ENCODE measurements at places on chromosomes 16 and 17.

DNA sequence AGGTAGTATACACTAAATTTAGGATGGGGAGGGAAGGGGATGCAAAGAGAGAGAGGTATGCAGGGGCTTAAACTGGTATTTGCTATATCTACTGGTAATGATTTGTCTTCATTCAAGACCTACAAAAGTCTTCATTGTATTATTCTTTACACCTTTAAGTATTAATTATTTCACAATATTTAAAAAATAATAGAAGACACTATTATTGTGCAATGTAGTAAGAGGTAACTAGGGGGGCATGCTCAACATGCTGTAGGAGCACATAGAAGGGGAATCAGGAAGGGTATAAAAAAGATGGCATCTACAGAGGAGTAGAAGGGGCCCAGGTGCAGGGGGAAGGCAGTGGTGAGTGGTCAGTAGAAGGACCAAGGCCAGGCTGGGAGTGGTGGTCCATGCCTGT lies 14.9 kb upstream of the CCR7 start:
- no peak for DNase-seq

GRCh38 chr16:62967163-62967562 lies 930.9 kb upstream of the CDH8 start:
- no peak for DNase-seq

GRCh38 chr16:7405166-7405565 lies 72.5 kb downstream of the RBFOX1 start:
- DNase-seq = no peak

DNA sequence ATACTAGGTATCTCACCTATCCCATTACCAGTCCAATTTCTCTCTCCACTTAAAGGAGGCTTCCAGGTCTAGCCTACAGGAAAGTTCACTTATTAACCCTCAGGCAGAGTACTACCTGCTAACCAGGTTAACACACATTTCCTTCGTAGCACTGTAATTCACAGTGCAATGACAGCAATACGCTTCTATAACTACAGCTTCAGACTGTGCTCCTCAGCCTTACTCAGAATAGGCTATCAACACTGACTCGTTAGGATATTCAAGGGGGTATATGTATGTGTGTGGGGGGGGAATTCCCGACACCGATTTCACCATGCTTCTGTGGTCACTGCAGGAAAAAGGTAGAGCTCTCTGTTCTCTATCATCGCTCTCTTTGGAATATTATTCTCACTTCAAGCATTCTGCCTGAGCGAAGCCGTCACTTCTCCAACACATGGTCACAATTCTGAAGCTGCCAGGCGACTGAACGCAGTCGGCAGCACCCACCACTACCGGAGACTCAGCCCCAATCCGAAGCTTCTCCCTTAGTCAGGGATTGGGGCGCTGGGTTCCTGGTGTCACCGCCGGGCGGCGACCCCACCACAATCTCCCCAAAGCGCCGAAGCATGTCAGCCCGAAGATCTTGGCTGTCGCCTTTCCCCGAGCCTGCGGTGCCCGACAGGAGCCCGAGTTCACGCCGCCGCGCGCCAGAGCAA lies 618 bp downstream of the GGA3 start:
- DNase-seq = no peak

DNA sequence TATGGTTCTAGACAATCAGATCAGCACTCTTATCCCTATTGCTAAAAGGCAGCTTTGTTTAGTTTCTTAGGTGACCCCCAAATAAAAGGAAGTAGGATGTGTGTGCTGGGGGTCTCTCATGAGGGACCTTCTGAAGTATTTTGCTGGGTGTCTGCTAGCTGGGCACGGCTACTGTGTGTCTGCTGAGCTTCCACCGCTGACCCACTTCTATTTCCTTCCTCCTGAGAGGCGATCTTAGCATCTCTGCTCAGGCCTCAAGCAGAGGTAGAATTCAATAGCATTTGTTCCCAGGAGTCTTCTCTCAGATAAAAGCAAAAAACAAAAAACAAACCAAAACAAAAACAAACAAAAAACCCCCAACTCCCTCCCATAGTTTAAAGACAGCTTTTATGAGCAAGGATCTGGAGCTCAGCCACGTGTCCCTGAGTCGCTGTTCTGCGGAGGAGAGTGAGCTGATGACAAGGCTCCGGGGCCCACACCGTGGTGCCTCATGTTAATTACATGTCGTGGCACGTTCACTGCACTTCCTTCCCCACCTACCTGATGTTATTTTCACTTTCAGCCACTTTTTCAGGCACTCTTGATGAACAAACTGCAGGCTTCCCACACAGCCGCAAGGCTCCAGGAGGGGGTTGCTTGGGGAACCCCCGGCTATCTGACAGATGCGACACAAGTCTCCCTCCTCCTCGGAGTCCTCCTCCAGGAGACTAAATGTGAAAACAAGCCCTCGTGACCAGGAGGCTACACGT lies 83.5 kb downstream of the MARCHF10 start:
- peak; percentile 44 for DNase-seq

DNA sequence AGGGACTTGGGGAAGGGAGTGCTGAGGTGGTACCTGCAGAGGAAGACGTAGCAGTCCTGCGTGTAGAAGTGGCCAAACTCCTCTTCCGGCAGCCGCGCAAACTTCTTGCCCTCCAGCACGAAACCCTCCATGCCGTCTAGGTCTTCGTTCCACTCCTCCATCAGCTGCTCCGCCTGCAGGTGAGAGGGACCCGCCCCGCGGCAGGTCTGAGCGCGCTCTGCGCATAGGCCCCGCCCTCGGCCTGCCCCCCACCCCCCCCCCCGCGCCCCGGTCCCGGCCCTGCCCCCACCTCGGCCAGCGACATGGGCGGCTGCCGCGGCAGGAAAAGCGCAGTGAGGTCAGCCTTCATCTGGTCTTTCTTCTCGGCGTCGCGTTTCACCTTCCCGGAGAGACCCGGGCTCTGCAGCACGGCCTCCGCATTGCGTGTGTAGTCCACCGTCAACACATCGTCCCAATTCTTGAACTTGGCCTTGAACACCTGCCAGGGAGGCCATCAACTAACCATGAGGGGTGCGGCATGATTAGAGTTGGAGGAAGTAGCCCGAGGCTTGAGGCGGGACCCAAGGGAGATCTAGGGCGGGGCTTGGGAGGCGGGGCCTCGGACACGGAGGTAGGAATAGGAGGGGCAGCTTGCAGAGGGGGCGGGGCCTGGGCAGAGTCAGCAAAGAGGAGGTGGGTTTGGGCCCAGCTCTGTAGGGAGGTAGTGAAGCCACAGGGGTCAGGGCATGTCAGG lies 11.5 kb downstream of the FLII start:
- no peak for DNase-seq

DNA sequence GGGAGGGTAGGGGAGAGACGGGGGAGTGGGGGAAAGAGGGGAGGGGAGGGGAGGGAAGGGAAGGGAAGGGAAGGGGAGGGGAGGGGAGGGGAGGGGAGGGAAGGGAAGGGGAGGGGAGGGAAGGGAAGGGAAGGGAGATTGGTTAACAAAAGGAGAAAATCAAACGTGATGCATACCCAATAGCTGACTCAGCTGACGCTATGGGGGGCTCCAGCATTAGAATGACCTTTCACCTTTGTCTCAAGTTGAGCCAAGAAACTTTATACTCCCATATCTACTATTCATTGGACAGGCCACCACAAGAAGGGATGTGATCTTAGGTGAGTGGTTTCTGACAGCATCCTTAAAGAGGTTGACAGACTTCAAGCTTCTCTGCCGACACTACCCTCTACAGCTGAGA lies 432.8 kb upstream of the CDH5 start:
- no peak for DNase-seq

DNA sequence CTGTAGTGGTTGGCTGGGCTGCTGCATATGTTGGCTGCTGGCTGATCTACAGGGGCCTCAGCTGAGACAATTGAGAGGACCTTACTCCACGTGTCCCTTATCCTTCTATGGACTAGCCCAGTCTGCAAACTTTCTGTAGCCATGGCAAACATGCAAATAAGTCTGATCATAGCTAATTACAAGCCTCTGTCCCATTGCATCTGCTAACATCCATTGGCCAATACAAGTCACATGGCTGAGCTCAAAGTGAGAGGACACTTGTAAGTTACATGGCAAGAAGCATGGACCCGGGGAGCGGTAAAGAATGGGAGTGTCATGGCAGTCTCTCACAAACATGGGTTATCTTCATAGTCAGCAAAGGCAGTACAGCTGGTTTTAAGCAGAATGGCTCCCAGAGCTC lies 11.6 kb upstream of the IL4R start:
- DNase-seq = no peak

DNA sequence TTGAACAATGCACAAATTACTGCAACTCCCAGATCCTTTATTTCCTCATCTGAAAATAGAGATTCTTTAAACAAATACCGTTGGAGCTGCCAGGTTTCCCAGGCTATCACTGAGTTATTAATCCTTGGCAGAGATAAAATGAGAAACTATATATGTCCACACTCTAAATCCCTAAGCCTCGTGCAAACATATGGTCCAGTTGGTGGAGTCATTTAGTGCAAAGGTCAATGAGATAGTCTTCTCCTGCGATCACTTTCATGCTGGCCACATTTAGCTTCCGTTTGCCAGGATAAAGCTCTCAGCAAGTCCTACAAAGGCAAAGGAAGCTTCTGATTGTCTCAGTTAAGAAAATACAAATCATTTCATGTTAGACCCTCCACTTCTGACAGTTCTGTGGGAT lies 11.0 kb downstream of the GRIN2A start:
- DNase-seq = no peak

GRCh38 chr16:56836410-56837230 lies 28.4 kb upstream of the SLC12A3 start:
- DNase-seq = no peak

DNA sequence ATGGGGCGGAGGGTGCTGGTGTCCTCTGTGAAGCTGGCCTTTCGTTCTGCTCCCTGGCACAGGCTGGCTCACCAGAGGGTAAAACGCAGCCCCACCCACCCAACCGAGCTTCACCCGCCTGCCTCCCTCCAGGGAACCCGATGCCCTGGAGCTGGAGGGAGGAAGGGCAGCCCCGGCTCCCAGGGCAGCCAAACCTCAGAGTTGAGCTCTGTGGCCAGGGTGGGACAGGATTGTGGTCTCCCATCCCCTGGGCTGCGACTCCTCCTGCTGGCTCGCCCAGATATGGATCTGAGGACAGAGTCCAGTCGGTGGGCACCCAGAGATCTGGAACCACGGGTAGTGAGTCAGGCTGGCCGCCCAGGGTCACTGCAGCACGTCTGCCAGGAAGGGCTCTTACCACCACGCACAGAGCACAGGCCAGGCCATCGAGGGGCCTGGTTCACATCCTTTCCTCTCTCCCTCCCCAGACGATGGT lies 42.6 kb upstream of the CHMP6 start:
- DNase-seq = no peak

- DNase-seq = no peak
Measured at GRCh38 chr17:9768381-9768934, 22.9 kb downstream of the DHRS7C start.

DNA sequence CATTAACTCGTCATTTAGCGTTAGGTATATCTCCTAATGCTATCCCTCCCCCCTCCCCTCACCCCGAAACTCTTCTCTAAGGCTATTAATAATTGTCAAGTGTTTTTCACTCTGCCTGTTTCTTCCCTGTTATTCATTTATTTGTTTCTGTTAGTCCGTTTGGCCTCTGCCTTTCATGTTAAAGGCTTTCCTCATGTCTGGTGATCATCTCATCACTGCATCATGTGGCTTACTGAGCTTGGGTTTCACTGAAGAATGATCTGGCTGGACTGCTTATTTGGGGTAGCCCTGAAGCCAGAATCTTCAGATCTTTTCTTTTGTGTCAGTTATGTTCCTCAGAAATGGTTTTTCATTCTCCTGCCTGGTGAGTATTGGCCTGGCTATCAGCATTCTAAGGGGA lies 9.5 kb downstream of the UTP4 start:
- no peak for DNase-seq

GRCh38 chr17:78421084-78421533 lies 42.7 kb downstream of the PGS1 start:
- no peak for DNase-seq

Data from activated CD4-positive, alpha-beta T cell treated with anti-CD3 and anti-CD28 coated beads for 1 hour (primary cell).